ENCODE measurements at places on chromosomes 3 and 15.

- DNase-seq: no peak
Measured at GRCh38 chr3:13727890-13728289, 152.0 kb downstream of the WNT7A start.

DNA sequence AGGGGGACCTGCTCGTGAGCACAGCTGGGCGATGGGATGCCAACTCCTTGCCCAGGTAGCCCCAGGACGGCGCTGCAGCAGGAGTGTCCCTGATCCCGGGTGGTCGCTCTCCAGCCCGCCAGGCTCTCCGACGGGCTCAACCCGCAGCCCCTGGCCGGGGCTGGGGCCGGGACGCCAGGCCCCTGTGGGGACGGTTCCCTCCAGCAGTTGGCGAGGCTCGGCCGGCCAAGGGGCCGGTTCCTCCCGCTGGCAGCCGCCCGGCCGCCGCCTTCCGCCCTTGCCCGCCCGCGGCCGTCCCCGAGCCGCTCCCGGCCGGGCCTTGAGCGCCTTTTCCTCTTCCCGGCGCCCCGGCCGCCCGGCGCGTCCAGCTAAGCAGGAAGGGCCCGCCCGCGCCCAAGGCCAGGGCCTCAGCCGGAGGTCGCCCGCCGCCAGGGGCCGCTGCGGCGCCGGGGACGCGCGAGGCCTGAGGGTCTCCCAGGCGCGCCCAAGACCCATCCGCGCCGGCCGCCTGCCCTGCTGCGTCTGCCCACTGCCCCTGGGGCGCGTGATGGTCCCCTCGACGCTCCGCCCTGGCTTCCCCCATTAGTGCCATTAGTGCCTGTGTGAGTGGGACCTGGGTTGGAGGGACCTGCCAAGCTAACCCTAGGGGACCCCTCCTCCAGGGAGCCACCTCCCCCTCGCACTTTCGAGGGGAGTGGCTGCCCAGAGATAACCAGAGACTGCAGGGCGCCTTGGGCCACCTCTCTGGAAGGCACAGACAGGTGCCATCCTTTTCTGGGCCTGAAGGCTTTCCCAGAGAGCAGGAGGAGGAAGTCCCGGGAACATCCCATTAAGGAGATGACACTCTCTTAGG, 106.4 kb downstream of the FBLN2 start:
- no peak for DNase-seq

DNA sequence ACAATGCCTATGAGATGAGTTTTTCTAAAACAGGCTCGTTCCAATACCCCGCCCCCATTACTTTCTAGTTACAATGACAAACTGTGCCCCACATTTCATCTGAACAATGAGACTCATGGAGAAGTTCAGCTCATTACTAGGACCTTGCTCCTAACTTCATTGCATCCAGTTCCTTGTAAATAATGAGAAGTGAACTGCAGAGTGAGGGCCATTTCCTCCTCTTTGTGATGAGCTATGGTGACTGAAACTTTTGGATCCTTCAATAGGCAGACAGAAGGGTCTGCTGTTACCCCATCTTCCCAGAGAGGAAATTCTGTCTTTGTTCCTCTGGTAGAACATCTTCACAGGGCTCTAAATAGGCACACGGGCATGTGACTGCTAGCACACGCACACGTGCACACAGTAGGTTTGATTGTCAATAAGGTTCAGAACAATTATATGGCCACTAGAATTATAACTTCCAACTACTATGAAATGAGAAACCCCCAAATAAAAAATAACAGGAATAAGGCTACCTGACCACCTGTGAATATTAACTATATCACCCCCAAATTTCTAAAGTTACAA, 51.8 kb downstream of the SERP1 start:
- no peak for DNase-seq

DNA sequence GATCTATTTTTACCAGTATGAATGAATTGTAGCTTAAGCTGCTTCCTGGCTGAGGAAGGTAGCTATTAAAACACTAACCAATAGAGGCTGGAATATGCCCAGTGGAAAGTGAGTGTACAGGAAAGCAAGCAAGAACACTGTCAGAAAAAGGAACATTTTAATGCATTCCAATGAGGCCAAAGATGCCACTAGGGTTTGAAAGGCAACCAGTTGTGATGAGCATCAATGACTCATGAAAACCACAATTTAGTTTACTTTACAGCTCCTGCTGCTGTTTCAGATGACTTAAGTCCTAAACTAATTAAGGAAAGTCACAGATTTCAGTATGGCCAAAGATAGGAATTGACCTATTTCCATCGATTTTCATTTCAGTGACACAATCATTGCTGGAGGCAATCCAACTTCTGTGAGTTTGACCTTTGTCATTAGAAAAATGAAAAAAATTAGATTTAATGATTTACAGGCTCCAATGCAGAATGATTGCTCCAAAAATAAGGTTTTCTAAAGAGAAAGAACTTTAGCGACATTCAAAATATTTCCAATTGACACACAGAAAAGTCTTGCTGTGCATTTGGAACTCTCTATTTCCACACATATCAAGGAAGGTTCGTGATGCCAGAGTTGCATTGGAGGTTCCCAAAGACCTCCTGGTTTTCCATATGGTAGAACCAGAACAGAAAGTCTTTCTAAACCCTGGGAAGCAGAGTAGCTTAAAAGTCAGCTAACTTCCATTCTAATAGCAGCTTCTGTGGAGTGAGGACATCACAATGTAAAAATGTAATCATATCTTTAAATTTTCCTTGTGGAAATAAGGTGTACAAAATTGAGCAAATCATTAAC, 103.0 kb downstream of the SUCNR1 start:
- DNase-seq: no peak

GRCh38 chr15:33150971-33151370, 43.5 kb downstream of the FMN1 start:
- no peak for DNase-seq

DNA sequence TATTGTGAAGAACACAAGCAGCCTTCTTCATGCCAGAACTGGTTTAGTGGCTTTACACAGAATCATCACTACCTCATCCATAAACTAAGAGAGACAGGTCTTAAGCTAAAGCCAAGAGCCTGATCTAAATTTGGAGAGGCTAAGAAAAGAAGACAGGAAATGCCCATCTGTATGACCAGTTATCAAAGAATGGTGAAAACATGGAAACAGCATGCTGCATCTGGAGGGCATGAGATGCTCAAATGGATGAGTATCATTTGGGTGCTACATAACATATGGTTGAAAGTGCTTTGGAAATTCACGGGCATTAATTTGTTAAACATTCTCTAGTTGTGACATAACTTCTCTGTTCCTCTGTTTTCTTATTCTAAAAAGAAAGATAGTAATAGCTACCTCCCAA, 112.5 kb downstream of the CPNE4 start:
- DNase-seq: no peak

DNA sequence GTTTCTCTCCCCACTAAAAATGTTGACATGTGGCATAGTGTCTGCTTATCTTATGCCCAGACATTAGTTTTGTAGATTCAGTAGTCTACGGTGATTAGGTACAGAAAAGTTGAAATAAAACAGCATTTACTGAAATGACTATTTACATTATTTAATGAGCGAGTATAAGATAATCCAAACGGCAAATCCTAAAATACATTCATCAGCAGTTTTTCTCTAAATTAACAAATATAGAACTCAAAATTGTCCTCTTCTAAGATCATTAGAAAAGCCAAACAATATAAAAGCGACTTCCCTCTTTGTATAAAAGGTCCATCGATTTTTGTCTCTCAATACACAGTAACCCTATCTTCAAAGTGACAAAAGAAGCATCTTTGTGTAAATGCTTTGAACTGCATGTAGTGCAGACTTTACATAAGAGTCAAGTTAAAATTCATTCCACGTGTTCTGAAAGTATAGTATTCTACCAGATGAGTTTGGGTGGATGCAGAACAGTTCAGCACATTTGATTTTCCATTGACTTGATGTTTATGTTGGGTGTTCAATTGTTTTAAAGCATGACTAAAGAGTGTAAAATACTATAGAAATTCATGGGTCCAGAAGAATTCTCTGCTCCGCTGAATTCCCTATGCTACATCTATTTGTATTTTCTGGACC, 480.8 kb upstream of the DPH6 start:
- DNase-seq: no peak

DNA sequence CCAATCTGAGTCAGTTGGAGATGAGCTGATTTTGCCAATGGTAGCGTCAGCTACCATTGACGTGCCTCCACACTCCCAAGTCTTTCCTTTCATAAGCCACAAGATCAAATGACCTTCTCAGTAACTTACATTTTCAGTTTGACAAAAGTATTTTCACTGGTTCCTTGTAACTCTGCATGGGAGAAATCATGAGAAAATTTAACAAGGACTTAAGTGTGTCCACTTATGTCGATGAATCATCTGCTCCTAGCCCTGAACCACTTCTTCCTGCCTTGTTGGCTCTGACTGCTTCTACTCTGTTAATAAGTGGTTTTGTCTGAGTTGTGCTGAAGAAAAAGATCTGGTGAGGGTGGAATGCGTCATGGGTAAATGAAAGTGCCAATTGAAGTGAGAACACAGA, 101.2 kb downstream of the NFKBIZ start:
- no peak for DNase-seq

DNA sequence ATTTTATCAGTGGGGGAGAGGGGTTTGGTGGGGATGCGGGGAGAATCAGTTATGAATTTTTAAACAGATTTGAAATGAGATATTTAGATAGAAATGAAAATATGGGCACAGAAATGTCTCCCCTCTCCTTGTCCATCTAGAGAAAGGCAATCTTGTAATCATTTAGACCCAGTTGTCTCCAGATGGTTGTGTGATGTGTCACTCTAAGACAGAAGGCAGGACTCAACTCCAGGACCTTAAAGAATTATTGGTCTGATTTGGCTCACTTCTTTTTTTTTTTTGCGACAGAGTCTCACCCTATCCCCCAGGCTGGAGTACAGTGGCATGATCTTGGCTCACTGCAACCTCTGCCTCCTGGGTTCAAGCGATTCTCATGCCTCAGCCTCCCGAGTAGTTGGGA, 77.2 kb downstream of the EOMES start:
- DNase-seq: no peak

DNA sequence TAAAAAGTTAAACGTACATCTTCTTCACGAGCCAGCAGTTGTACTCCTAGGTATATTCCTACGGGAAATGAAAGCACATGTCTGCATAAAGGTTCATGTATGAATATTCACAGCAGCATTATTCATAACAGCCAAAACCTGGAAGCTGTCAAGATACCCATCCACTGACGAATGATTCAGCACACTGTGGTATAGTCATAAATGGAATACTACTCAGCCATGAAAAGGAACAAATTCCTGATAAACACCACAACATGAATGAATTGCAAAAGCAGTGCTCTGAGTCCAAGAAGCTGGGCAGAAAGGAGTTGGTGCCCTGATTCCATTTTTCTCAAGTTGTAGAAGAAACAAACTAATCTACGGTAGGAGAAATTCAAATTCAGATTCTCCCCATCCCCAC, 3.9 kb downstream of the TMEM43 start:
- DNase-seq: no peak

DNA sequence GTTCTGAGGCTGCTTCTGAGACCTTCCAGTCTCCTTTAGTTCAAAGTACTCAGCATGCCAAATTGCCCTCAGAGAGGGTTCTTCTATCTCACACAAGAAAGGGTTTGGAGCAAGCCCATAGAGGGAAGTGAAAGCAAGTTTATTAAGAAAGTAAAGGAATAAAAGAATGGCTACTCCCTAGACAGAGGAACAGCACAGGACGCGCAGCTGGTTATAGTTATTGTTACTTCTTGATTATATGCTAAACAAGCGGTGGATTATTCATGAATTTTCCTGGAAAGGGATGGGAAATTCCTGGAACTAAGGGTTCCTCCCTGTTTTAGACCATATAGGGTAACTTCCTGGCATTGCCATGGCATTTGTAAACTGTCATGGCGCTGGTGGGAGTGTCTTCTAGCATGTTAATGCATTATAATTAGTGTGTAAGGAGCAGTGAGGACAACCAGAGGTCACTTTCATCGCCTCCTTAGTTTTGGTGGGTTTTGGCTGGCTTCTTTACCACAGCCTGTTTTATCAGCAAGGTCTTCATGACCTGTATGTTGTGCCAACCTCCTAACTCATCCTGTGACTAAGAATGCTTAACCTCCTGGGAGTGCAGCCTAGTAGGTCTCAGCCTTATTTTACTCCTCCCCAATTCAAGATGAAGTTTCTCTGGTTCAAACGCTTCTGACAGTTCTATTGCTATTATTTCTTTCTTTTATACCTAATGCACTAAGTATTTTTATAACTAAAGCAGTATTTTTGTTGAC, 26.3 kb downstream of the SCN11A start:
- DNase-seq: no peak

- DNase-seq: no peak
Measured at GRCh38 chr3:54122324-54123002, at the start of gene CACNA2D3. Gene CACNA2D3, plus strand, starts transcription at chr3:54122552.

- DNase-seq: no peak
Measured at GRCh38 chr15:85168642-85169173, 187.1 kb downstream of the PDE8A start.

DNA sequence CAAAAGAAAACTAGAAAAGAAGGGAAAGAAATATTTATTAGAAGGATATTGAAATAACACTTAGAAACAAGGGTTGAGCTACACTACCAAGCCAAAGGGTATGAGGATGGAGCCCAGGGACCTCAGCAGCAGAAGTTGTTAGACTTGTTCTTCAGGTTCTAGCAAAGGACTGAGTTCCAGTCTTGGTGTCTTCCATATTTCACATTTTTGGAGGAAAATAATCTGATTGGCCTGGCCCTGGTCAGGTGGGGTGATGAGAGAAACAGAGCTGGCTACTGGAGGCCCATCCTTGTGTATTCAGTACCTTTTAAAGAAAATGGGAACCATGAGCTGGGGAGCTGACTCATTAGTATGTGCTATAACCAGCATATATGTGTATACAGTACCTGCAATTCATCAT, 28.2 kb downstream of the PPP4R2 start:
- DNase-seq: no peak

- DNase-seq: no peak
Measured at GRCh38 chr3:10495003-10495402, 10.4 kb downstream of the ATP2B2 start.

GRCh38 chr3:196344663-196345062, 6.5 kb upstream of the TM4SF19 start:
- DNase-seq: no peak

DNA sequence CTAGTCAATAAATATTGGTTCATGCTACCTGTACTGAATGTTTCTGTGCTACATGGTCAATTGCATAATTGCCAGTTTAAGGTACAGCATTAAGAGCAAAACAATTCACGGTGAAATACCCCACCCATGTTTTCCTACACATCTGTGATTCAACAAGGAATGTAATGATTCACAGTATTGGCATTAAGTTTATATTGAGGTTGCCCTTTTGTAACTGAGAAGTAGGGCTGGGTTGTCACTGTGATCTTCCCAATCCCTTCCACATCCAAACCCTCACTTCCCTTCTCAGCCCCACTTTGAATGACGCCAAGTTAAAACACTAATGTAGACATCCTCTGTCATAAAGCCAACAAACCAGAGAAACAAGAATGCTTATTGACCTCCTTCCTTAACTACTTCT, 112.0 kb upstream of the TJP1 start:
- no peak for DNase-seq

DNA sequence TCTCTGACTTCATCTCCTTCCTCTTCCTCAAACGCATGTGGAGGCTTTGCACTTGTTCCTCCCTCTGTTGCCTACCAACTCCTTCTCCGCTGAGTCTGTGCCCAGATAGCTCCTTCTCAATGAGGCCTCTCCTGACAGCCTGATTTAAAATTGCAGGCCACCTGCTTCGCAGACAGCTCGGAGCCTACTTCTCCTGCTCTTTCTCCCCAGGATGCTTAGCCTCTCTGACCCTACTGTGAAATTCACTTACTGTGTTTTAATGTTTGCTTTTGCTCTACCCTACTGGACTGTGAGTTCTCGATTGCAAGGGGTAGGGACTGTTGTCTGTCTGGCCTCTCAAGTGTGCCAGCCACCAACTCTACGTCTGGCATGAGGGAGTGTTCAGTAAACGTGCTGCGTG, 83.4 kb downstream of the EEFSEC start:
- no peak for DNase-seq
